ENCODE measurements at places on chromosomes 2 and 18. TPM values are rescaled to one million over a fixed set of nuclear protein-coding genes. Genes with fewer than 3 reads are reported as not detected.

ANKRD30BL gene
- total RNA-seq: not detected

GRCh38 chr2:160111951-160112798, 49.8 kb upstream of the PLA2R1 start:
- H3K36me3 ChIP-seq: no peaks in the 10 kb centered on the region
- DNase-seq: no peak
- no peak overlapping the region for H3K4me3 ChIP-seq
- H3K4me1 ChIP-seq: peaks cover 7% of the 10 kb centered on the region
- H3K27ac ChIP-seq: no peak overlapping the region

- H3K4me3 ChIP-seq: no peak overlapping the region
- no peak overlapping the region for H3K27ac ChIP-seq
- H3K4me1 ChIP-seq: peaks cover 17% of the 10 kb centered on the region
- peaks cover 38% of the 10 kb centered on the region for H3K27me3 ChIP-seq
- no peaks in the 10 kb centered on the region for H3K36me3 ChIP-seq
These were observed 6.9 kb upstream of the BCL2L11 start for GRCh38 chr2:111113838-111114237.

DNA sequence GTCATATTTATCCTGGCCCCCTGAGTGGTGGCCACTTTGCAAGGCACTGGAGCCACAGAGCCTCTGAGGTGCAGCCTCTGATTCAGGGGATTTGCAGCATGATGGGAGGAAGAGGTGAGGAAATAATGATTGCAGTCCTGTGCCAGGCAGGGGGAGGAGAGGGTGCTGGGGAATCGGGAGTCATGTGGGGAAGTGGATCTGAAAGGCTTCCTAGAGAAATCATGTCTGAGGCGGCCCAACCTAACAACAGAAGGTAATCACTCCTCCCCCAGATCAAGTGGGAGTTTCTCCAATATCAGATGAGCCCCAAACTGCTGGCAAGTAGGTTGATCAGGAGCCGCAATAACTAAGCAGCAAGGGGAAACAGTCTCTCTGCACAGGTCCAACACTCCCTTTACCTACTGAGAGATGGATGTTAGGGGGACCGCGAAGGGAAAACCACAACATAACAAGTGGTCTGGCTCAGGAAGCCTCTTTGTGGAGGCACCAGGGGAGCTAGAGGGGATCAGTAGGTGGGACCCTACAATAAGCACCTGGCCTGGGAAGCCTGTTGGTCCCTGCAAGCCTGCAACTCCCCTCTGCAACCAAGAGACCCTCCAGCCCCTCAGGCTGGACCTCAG, 71.8 kb upstream of the NPAS2 start:
- no peaks in the 10 kb centered on the region for H3K4me1 ChIP-seq
- no peak for DNase-seq

DNA sequence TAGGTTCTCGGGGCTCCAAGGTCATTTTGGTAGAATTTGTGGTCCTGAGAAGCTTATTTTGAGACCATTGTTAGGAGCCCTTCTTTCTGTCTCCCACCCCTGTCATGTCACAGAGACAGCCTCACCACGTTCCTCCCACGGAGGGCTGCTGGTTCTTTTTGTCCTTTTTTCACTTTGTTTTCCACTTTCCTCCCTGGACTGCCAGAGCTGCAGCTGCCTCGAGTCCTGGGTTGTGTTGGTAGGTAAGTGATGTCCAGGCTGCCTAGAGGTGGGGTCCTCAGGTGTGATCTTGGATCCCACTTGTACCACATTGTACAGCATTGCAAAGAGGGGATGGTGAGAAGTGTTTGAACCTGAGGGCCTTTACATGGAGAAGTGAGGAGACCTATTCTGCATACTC, 130.2 kb upstream of the EML6 start:
- no peak overlapping the region for H3K27ac ChIP-seq
- H3K4me3 ChIP-seq: no peak overlapping the region
- no peak for DNase-seq
- no peaks in the 10 kb centered on the region for H3K36me3 ChIP-seq
- no peaks in the 10 kb centered on the region for H3K27me3 ChIP-seq

DNA sequence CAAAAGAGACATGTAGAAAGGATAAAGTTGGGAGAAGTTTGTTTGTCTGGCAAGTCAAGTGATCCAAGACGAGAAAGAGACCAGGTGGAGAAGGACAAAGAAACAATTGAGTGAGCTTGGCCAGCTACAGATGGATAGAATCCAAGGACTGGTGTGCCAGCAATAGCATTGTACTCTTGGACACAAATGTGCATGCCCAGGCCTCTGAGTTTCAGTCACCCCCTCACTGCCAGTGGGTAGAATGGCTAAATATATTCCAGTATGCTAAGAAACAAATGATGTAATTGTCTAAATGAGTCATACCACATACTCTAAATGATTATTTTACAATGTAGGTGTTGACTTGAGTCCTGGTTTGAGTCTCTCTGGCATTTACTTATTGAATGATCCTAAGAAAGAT, 881.3 kb downstream of the LRRTM4 start:
- no peak for DNase-seq
- H3K4me1 ChIP-seq: no peaks in the 10 kb centered on the region
- H3K36me3 ChIP-seq: no peaks in the 10 kb centered on the region
- H3K27me3 ChIP-seq: no peaks in the 10 kb centered on the region

DNA sequence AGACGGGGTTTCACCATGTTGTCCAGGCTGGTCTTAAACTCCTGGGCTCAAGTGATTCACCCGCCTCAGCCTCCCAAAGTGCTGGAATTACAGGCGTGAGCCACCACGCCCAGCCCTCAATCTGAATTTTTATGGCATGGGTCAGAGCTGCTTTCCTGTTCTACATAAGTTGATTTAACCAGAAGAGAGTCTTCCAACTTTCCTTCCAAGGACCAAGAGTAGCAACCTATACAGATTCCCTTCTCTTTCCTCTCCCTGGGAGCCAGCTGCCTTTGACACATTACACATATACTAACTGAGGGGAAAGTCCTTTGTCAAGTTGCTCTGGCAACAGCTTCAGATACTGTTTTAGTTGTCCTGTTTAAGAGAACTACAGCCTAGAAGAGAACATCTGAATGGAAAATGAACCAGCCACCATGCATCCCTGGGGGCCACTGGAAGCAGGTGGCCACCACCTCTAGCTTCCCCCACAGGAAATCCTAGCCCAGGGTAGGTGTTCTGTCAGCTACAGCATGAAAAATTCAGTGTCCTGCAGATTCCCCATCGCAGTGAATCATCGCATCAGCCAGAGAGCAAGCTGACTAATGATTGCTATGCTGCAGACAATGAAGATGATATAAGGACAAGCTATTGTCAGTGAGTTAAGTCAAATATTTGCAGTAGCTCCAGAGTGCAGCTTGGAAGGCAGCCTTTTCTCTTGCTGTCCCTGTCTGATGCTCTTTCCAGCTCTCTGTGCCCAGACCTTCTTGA, 62.9 kb downstream of the POMC start:
- H3K27me3 ChIP-seq: no peaks in the 10 kb centered on the region
- DNase-seq: no peak
- H3K4me1 ChIP-seq: no peaks in the 10 kb centered on the region
- no peaks in the 10 kb centered on the region for H3K36me3 ChIP-seq

DNA sequence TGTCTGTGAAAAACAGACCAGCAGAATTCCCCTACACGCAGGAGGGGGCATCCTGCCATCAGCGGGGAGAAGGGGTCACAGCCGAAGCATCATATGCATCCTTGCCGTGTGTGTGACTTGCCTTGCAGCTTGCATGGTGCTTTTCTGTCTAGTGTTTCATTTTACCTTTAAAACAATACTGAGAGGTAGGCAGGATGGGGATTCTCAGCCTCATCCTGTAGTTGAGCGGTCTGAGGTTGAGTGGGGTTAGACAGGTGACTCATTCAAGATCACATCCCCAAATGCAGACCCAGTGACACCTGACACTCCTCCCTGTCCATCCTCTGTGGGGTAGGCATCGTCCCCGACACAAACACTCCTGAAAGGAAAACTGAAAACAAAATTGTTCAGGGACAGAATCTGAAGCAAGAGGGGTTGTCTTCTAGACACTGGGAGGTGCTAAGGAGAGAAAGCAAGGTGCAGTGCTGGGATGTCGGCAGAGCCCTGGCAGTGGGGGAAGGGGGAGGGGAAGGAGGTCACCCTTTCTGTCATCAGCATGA, 7.9 kb downstream of the ARL4C start:
- H3K27ac ChIP-seq: no peak overlapping the region
- no peaks in the 10 kb centered on the region for H3K27me3 ChIP-seq
- H3K4me1 ChIP-seq: no peaks in the 10 kb centered on the region
- no peak for DNase-seq
- H3K4me3 ChIP-seq: no peak overlapping the region
- no peaks in the 10 kb centered on the region for H3K36me3 ChIP-seq

GRCh38 chr2:164388511-164388910, 232.8 kb downstream of the GRB14 start:
- H3K4me3 ChIP-seq: no peak overlapping the region
- no peaks in the 10 kb centered on the region for H3K27me3 ChIP-seq
- H3K36me3 ChIP-seq: no peaks in the 10 kb centered on the region
- no peak overlapping the region for H3K27ac ChIP-seq
- no peaks in the 10 kb centered on the region for H3K4me1 ChIP-seq

GRCh38 chr2:57906152-57906732, 140.4 kb upstream of the VRK2 start:
- H3K27me3 ChIP-seq: no peaks in the 10 kb centered on the region
- H3K27ac ChIP-seq: no peak overlapping the region
- no peaks in the 10 kb centered on the region for H3K4me1 ChIP-seq
- no peak for DNase-seq

SLC25A12 gene
- total RNA-seq: 15.9 TPM

- H3K27me3 ChIP-seq: no peaks in the 10 kb centered on the region
- peak overlapping the region; percentile 28 for H3K27ac ChIP-seq
- H3K4me1 ChIP-seq: no peaks in the 10 kb centered on the region
- H3K36me3 ChIP-seq: no peaks in the 10 kb centered on the region
- H3K4me3 ChIP-seq: no peak overlapping the region
- no peak for DNase-seq
These were observed 17.8 kb upstream of the PMAIP1 start for GRCh38 chr18:59881728-59882656.

- H3K4me1 ChIP-seq: peaks cover 20% of the 10 kb centered on the region
- DNase-seq: no peak
- no peaks in the 10 kb centered on the region for H3K36me3 ChIP-seq
- no peak overlapping the region for H3K4me3 ChIP-seq
- H3K27ac ChIP-seq: no peak overlapping the region
- no peaks in the 10 kb centered on the region for H3K27me3 ChIP-seq
These were observed 96.0 kb upstream of the NEUROD1 start for GRCh38 chr2:181776336-181776735.

RUFY4 gene
- total RNA-seq: not detected

DNA sequence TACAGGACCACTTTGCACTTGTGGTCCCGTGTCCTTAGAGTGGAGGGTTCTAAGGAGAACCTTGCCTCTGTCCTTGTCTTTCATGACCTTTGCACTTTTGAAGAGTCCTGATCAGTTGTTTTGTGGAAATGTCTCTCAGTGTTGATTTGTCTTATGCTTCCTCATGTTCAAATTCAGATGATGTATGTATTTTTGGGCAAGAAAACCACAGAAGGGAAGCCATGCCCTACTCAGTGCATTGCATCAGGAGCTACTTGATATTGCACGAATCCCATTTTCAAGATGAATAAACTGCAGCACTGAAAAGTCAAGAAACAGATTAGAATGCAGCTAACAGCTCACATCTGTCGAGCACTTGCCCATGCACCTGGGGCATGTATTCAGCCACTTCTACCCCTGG, 152.2 kb downstream of the INHBB start:
- no peak overlapping the region for H3K4me3 ChIP-seq
- no peak overlapping the region for H3K27ac ChIP-seq
- no peak for DNase-seq
- H3K27me3 ChIP-seq: no peaks in the 10 kb centered on the region
- no peaks in the 10 kb centered on the region for H3K4me1 ChIP-seq

GRCh38 chr2:240396623-240397541, 38.6 kb upstream of the GPC1 start:
- H3K27me3 ChIP-seq: no peaks in the 10 kb centered on the region
- peak; percentile 8 for DNase-seq
- H3K4me1 ChIP-seq: no peaks in the 10 kb centered on the region
- H3K4me3 ChIP-seq: no peak overlapping the region

DNA sequence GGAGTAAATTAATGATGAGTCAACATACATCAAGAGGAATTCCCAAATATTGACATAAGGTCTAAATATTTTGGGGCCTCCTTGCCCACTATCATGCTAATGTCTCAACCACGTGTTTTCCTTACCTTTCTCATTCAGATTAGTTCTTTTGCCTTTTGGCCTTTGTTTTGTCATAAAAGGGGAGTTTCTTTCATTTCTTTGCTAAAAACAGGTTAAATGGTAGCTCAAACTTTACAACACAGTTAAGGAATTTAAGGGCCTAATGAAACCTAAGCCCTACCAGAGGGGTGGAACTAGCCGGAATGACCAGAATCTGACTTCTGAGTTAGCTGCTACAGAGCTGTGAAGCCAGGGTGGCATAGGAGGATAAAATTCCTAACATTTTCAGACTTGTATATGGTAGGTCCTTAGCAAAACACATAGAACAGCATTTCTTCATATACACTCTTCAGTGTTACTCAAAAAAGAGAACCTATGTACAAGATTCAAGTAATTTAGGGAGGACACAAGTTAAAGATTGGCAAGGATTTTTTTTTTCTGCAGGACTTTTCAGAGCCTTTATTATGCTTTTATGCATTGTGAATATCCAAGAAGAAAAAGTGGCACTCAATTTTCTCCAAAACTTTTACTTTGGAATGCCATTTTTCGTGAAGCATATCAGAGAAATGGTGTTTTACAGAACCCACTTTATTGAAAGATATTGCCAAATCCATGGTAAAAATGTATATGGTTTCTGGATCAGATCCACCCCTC, 633.1 kb downstream of the ARHGAP15 start:
- no peaks in the 10 kb centered on the region for H3K36me3 ChIP-seq
- H3K27me3 ChIP-seq: no peaks in the 10 kb centered on the region
- H3K27ac ChIP-seq: no peak overlapping the region
- peaks cover 4% of the 10 kb centered on the region for H3K4me1 ChIP-seq
- DNase-seq: no peak

CLEC4F gene
- total RNA-seq: not detected

UGT1A3 gene
- total RNA-seq: not detected

DNA sequence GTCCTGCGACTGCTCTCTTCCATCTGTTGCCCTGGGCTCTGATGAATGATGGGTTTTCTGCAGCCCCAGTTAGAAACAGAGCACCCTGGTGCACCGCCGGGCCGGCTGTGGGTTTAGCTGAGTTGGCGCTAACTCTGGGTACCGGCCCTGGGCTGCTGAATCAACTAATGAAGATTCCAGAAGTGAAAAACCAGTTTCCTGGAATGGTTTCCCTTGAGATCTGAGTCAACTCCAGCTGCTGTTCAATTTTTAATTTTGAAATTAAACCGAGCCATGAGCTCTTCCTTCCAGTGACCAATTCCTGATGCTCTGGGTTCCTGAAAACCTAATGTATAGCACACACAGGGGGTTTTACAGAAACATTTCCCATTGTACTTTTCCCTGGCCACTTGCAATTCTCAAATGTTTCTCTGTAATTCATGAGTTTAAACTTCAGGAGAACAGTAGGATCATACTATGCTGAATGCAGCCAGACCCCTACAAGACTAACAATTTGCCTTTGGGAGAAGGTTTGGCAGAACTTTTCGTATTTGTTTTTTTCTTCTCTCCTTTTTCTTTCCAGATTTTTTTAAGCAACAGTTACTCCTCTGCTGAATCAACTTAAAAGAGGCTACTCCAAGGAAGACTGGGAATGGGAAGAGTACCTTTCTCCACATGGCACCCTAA, 5.5 kb downstream of the COL6A3 start:
- H3K27ac ChIP-seq: peak overlapping the region; percentile 6
- no peak overlapping the region for H3K4me3 ChIP-seq
- peaks cover 5% of the 10 kb centered on the region for H3K27me3 ChIP-seq

Measured in tibial nerve (tissue), 4 donors.